ENCODE measurements at places on chromosomes 4 and X.

DNA sequence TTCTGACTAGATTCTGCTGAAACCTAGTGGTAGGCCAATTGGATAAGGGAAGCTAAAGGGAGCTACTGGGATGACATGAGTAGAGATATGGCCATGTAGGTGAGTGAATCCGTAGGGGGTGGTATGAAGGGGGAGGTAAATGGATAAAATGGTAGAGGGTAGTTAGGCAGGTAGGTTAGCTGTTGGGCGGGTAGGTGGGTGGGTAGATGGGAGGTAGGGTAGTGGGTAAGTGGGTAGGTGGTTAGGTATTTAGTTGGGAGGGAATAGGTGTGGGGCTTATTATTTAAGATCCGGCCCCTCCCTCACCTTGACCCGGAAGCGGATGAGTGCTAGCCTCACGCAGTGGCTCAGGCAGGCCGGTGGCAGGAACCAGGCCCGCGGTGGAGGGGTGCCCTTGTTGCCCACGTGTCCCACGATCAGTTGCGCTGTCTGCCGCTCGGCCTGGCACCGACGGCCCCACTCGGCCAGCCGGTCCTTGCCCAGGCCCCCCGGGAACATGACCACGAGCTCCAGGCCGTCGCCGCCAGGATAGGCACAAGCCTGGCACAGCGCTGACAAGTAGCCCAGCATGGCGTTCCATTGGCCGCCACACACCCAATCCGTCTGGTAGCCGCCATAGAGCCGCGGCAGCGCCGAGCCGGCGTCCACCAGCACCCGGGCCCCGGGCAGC is 725 bp downstream of the FAM120C start:
- DNase-seq, result peak; percentile 72

- no peak for DNase-seq
Observed at GRCh38 chr4:185682236-185682635, 129.8 kb downstream of the SORBS2 start.

DNA sequence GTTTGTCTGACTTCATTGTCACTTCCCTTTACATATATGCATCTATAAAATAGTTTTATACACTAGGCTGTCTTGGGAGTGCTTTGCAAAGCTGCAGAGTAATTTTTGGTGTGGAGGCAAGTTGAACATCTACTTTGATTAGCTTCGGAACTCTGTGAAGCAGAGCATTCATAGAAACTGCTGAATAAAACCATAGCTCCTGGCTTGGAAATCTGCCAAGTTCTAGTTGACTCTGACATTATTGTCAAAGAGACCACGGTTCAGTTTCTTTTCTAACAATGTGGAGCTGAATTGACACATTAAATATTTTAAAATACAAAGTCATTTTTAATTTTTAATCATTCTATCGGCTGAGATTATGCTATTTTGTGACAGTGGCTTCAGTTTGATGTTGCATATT is 335.0 kb downstream of the BMPR1B start:
- no peak for DNase-seq

GRCh38 chrX:105315248-105315647 is 94.8 kb upstream of the TEX13A start:
- DNase-seq, result no peak

GRCh38 chr4:22869235-22869634 is 176.5 kb downstream of the GBA3 start:
- no peak for DNase-seq

GRCh38 chr4:47876310-47876709 is 38.1 kb downstream of the NFXL1 start:
- DNase-seq, result no peak

GRCh38 chr4:26412381-26413372 is 77.6 kb downstream of the CCKAR start:
- peak; percentile 47 for DNase-seq

- DNase-seq, result no peak
Observed at GRCh38 chr4:150355858-150356455, 226.0 kb upstream of the MAB21L2 start.

- DNase-seq, result no peak
Observed at GRCh38 chrX:75273483-75273882, 402 bp upstream of the UPRT start.

GRCh38 chr4:152708361-152708760 is 28.6 kb upstream of the TMEM154 start:
- DNase-seq, result no peak

DNA sequence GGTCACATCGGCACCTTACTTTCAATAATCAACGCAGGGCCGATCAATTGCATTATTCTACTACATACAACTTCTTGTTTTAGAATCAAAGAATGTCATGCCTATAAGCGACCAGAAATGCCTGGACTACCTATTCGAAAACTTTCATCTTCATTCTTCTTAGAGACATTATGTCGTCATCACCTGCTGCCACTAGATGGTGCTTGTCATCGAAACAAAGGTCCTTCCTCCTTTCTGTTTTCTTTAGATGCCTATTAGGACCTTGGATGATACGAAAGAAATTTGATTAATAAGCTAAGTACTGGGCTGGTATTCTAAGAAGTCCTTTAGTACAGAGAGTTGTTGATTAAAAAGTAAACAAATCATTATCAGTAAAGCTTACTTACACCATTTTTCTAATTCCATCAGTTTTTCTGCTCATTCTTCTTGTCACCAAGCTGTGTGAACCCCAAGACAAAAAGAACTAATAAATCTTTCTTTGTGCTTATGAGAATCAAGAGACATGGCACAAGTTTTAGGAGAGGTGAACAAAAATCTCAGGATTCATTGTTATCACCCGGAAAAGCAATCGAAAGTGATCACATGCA is 154.5 kb upstream of the SLC4A4 start:
- DNase-seq, result peak; percentile 53

- DNase-seq, result no peak
Observed at GRCh38 chr4:25000639-25001038, 30.1 kb downstream of the LGI2 start.

DNA sequence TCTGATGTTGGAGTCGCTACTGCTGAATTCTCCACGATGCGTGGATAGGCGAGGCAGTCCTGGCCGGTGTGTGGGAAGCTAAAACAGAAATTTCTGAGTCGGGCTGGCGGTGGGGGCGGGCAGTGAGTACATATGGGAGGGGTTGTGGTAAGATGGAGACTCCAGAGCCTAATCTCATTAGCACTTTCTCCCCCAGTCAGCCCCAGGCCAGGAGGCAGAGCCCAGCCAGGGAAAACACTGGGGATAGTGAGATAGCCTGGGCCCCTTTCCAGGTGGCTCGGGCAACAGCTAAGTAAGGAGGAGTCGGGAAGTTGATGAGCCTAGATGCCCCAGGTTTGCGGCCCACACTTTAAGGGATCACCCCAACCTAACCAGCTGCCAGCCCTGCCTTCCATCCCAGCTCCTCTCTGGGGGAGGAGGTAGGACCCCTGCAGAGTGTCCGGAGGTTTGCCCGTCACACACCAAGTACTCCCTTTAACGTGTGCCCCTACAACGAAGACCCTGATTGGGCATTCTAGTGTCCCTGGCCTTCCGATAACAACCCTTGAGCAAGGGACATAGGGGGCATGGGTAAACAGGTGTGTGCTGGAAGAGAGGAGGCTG is 2.4 kb upstream of the LOC101059915 start:
- DNase-seq, result no peak

GRCh38 chr4:183244506-183244905 is 75.6 kb downstream of the CLDN22 start:
- DNase-seq, result no peak

- no peak for DNase-seq
Observed at GRCh38 chr4:25771672-25772071, 91.1 kb downstream of the SEL1L3 start.

- no peak for DNase-seq
Observed at GRCh38 chr4:34293459-34293858, 1950.9 kb downstream of the ARAP2 start.

Measured in heart left ventricle (tissue), 16 donors.